ENCODE measurements at places on chromosomes 2 and 18.

- no peak for DNase-seq
Observed at GRCh38 chr18:57801761-57802212, 1.3 kb downstream of the ATP8B1 start.

- no peak for DNase-seq
Observed at GRCh38 chr2:142822190-142822589, 55.3 kb upstream of the KYNU start.

DNA sequence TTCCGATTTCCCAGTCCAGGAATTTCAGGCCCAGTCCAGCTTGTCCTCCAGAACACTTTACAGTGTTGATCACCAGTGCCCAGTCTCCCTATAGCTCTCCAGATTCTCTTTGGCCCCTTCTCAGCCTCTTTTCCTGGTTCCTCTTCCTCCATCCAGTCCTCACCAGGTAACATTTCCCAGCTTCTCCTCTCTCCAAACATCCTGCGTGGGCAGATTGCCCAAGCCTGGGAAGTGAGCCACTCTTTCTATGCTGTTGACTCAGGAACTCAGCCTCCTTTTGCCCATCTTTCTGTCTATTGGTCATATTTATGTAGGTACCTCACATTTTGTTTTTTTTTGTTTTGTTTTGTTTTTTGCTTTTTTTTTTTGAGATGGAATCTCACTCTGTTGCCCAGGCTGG lies 109.4 kb downstream of the LYPD1 start:
- no peak for DNase-seq

DNA sequence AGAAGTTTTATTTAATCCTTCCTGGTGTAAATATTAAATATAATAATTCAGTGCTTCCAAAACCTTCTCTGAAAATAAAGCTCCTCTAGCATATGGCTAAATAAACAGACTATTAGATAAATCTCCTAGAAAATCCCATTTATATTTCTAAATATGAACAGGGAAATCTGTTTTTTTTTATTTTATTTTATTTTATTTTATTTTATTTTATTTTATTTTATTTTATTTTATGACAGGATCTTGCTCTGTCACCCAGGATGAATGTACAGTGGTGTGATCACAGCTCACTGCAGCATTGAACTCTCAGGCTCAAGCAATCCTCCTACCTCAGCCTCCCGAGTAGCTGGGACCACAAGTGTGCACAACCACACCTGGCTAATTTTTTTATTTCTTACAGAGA lies 673.5 kb downstream of the IRS1 start:
- DNase-seq = no peak

DNA sequence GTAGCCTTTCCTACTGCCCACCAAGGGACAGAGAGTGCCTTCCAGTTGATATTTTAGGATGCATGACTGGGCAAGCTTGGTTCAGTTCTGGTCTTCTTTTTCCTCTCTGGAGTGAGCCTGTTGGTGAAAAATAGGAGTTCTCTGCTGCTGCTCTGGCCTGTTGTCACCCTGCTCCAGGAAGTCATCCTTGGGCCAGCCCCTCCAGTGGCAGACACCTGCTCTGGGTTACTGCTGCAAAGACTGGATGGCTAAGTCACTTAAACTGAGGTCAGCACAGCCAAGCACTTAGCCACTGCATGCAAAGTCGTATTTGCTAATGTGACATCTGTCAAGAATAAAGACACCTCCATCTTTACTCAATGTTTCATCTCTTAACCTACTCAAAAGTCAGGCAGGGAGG lies 219.6 kb upstream of the ID2 start:
- no peak for DNase-seq

GRCh38 chr18:24894880-24895279 lies 434.4 kb downstream of the HRH4 start:
- DNase-seq = no peak

DNA sequence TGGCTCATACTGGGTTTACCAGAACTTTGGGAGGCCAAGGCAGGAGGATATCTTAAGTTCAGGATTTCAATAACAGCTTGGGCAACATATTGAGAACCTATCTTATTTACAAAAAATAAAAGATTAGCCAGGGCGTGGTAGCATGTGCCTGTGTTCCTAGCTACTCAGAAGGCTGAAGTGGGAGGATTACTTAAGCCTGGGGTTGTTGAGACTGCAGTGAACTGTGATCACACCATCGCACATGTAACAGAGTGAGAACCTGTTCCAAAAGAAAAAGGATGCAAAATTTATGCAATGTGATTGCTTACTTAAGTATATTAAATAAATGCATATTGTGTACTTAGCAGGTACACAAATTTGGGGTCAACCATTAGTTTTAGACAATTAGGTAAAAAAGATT lies 768.9 kb upstream of the CDH7 start:
- DNase-seq = no peak

GRCh38 chr2:166563894-166564293 lies 69.8 kb upstream of the SCN7A start:
- no peak for DNase-seq

DNA sequence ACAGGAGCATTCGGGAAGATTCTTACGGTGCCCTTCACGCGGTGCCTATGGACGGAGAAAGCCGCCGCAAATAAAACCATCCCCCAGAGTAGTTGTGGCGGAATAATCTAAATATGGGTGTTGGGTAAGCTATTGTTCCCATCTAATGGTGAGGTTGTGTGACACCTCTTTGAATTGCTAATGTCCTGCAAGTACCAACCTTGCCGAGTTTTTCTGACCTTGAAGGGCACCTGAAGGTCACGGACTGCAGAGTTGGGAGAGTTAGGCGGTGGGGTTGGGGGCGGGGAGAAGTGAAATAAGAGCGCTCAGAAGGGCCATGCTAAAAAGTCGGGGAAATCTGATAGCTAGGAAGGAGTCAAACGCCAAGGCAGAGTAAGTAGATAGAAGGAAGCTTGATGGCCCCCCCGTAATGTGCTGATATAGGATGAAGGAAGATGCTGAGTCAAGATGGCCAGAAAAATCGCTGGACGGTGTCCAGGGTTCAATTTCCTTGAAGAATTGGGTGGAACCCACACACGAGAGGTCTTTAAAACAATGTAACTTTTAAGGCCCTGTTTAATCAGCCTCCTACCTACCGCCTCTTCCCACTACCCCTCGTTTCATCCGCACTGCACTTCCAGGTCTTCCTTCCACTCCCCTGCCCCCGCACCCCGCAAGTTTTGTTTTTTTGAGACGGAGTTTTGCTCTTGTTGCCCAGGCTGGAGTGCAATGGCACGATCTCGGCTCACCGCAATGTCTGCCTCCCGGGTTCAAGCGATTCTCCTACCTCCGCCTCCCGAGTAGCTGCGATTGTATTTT lies 600 bp downstream of the KATNAL2 start:
- peak; percentile 16 for DNase-seq

- DNase-seq = no peak
Observed at GRCh38 chr18:55419132-55419946, 168.7 kb downstream of the TCF4 start.

Measured in activated naive CD4-positive, alpha-beta T cell treated with anti-CD3 and anti-CD28 coated beads, Interleukin-2, amount 50 U/mL, for 16 hours (primary cell).